ENCODE measurements at places on chromosomes 12 and 14. TPM values are rescaled to one million over a fixed set of nuclear protein-coding genes. Genes with fewer than 3 reads are reported as not detected.

RAD9B gene
- 0.29 TPM for total RNA-seq

NKX2-8 gene
- total RNA-seq: not detected

SLC5A8 gene
- not detected for total RNA-seq

LALBA gene
- total RNA-seq: not detected

C12orf42 gene
- total RNA-seq: not detected
